ENCODE measurements at places on chromosomes 13 and 19.

DNA sequence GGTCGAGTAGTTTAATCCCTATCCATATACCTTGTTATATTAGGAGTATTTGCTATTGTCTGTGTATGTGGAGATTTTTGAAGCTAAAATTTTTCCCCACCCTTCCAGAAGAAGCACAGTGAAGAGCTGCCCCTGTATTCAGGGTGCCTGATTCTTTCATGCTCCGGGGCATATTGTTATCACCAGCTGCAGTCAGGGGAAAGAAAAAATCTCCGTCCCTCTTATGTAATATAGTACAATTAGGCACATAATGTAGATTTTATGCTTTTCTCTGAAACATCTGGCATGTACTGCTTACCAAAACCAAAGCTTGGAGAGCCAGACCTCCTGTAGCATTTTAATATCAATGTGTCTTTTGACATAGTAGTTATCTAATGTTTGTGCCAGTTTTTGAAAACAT, 214.9 kb upstream of the EDNRB start:
- ATAC-seq: no peak

- ATAC-seq: no peak
Measured at GRCh38 chr13:64054321-64054720, 2638.7 kb upstream of the PCDH20 start.

GRCh38 chr13:41655997-41656396, 198.6 kb downstream of the RGCC start:
- ATAC-seq: no peak

DNA sequence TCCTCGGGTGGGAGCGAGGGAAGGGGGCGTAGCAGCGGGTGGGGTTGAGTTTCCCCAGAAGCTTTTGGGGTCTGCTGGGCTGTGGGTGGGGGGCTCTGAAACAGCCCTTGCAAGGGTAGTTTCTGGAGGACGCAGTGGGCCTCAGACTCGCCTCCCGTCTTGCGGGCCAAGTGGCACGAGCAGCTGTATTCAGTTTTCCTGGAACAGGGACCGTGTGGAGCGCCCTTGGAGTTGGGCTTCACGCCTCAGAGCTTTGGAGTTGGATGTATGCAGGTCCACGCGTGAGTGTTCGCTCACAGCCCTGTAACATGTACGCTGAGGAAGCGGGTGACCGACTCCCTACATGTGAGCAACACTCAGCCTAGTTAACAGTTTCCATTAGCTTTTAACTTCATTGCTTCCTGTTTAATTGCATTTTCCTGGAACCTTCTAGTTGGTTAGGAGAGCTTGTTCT, 603 bp downstream of the TM9SF2 start:
- ATAC-seq: peak; percentile 23

DNA sequence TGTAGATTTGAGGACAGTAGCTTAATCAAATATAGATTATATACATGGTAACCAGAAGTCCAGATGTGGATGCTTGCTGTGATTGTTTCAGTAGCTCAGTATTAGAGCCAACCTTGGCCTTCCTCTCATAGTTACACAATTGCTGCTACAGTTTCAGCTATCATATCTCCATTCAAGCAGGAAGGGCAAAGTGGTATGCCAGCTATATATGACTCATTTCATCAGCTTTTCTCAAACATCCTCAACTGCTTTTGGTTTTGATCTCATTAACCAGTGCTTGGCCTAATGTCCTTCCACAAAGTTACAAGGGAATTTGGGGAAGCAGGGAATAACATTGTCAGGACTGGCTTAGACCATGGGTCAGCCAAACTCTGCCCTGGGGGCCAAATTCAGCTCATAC, 73.0 kb upstream of the MAB21L1 start:
- peak; percentile 77 for ATAC-seq

DNA sequence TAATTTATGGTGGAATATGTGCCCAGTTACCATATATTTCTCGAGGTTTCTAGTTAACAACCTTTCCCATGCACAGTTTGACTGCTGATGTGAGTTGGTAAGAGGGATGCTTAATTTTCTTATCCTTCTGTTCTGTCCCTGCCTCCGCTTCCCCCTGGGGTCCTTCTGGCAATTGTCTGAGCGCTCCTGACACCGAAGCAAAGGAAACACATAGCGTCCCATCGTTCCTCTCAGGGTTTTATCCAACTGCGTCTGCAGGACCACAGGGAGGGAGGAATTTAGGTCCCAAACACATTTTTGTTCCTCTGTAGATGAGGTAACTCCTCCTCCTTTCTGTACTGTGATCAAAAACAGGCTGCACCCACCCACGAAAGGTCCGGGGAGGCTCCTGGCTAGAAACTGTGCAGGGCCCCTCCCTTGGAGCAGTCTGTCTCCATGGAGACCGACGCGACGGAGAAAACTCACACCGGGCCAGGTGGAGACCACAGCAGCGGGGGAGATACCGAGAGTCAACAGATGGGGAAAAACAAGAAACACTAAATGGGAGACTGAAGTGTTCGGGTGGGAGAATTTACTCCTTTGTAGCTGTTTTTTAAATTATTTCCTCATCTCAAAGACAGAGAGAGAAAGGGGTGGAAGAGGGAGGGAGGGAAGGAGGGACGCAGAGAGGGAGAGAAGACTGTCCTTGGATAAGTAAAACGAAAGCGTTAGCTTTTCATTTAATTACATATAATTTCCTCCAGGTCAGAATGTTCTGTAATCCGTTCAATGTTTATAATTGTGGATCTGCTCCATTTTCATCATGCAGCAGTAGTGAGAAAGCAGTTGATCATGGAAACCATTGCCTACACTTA, 191.8 kb upstream of the NBEA start:
- ATAC-seq: peak; percentile 84

GRCh38 chr13:27463500-27463899, 13.1 kb upstream of the MTIF3 start:
- peak; percentile 15 for ATAC-seq

GRCh38 chr19:49216071-49216470, 58.5 kb downstream of the TRPM4 start:
- ATAC-seq: peak; percentile 33

All from SK-N-SH treated with all-trans-retinoic acid at 6 μM for 48 hours (cell line).